ENCODE measurements at places on chromosomes 5 and 9.

- H3K36me3 ChIP-seq: peaks cover 3% of the 10 kb centered on the region
- peak overlapping the region; percentile 90 for H3K27ac ChIP-seq
- H3K27me3 ChIP-seq: no peaks in the 10 kb centered on the region
- DNase-seq: peak; percentile 42
- H3K4me3 ChIP-seq: peak overlapping the region; percentile 89
- H3K4me1 ChIP-seq: peaks cover 52% of the 10 kb centered on the region
Observed at GRCh38 chr9:120713257-120714087, 798 bp downstream of the MEGF9 start.

DNA sequence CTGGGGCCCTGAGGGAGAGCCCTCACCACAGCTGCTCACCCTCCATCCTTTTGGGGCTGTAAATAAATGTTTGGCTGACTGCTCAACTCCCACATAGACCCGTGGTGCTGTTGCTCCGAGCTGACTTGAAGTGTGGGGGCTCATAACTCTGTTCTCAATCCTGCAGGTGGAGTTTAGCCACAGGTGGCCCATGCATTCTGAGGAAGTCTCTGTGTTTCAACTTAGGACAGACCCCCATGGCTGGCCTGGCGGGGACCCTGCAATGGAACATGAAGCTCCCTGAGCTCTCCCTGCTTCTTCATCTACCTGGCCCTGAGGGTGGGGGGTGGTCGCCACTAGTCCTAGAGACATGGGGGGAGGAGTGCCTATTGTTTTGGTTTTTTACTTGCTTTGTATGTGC, 19.7 kb downstream of the NDUFS6 start:
- no peak for DNase-seq
- H3K36me3 ChIP-seq: peaks cover 29% of the 10 kb centered on the region
- H3K4me3 ChIP-seq: no peak overlapping the region
- no peak overlapping the region for H3K27ac ChIP-seq
- H3K27me3 ChIP-seq: no peaks in the 10 kb centered on the region
- no peaks in the 10 kb centered on the region for H3K4me1 ChIP-seq

DNA sequence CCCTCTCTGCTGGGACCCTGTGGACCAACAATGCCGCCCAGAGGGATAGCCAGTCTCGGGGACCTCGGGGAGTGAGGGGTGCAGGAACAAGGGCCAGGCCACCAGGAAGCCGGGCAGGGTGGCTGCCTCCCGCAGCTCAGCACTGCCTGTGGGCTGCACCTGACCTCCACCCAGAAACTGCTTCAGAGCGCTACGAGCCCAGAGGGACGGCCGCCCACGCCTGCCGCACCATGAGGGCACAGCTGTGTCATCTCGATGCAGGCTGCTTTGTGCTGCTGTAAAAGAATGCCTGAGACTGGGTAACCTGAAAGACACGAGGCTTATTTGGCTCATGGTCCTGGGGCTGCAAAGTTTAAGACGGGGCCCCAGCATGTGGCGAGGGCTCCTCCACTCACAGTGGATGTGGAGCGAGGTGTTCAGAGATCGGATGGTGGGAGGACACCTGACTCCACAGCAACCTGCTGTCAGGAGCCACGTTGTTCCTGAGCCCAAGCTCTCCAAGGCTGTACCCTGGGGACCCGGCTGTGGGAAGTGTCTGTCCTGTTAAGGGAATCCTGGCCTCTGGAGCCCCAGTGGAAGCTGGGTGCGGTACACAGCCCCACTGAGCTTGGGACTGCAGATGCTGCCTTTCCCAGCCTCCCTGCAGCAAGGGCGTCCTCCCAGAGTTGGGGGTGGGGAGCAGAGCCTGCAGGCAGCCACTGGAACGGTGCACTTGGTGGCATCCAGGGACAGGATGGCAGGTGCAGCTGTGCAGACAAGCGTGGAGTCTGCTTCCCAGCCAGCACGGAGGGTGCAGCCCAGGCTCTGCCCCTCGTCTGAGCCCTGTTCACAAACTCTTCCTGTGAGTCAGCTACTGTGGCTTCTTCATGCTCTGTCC, 11.8 kb upstream of the ZDHHC11 start:
- H3K27me3 ChIP-seq: no peaks in the 10 kb centered on the region
- no peak overlapping the region for H3K27ac ChIP-seq
- no peaks in the 10 kb centered on the region for H3K4me1 ChIP-seq
- no peak for DNase-seq
- H3K4me3 ChIP-seq: no peak overlapping the region

DNA sequence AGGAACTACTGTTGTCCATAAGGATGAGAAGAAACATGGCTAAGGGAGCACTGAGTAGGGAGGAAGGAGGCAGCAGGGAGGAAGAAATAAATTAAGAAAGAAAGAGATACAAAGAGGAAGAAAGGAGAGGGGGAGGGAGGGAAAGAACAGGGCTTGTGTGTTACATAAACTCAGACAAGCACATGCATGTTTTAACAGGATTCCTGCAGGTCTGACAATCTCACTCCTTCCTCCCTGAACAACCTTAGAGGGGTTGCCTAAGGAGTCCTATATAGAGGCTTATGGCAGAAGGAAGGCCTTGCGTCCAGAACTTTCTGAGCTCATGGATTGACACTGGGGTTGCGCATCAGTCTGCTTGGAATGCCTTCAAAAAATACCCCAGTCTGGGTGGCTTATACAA, 4.2 kb upstream of the KCNIP1 start:
- no peaks in the 10 kb centered on the region for H3K36me3 ChIP-seq
- no peak overlapping the region for H3K4me3 ChIP-seq
- H3K27ac ChIP-seq: no peak overlapping the region

DNA sequence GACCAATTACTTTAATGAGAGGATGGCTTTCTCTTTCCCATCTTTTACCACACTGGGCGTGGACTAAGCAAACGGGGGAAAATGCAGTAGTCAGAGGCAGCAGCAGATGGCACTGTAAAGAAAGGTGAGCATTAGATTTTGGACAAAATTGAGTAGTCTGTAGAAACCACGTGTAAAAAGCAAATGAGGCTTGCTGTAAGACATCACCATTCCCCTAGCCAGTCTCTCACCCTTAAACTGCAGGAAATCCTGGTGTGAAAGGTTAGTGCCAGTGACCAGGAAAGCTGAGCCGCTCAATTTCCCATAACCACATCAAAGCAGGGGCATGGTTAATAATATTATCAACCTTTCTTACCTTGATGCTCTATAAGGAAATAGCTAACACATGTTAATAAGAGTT, 31.8 kb downstream of the SPATA31C2 start:
- no peaks in the 10 kb centered on the region for H3K4me1 ChIP-seq
- H3K27ac ChIP-seq: no peak overlapping the region
- H3K4me3 ChIP-seq: no peak overlapping the region
- no peaks in the 10 kb centered on the region for H3K36me3 ChIP-seq
- peak; percentile 30 for DNase-seq

DNA sequence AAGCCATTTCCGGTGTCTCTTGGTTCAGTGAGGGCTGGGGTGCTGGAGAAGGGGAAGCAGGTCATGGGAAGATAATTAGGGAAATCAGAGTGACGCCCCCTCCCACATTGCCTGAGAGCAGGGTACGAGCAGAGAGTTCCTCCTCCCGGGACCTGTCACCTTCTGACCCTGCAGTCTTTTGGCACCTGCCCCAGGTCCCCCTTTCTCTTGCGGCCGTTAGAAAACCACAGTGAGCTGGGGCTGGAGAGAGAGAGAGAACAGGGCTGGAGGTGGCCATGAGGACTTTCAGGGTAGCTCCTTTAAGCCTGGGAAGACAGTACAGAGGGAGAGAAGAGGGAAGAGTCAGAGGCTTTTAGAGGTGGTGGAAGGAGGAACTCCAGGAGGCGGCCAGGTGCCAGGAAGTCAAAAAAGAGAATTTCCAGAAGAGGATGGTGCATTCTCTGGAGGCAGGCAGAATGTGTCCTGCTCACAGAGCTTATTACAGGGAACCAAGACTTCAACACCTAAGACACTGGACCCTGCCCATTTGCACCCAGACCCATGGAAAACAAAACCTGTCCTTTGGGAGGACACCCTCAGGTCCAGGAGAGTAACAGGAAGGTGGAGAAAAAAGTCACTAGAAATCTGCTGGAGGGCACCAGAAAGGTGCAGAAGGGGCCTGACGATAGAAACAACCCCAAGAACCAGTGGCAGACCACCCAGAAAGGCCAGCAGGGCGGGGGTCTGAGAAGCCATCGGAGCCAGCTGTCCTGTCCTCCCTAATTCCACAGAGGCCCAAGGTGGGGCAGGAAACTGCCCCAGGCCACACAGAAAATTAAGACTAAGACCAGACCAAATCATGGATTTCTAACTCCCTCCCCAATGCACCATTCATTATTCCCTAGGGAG, 6.5 kb upstream of the ACSL6 start:
- H3K4me1 ChIP-seq: peaks cover 56% of the 10 kb centered on the region
- H3K4me3 ChIP-seq: no peak overlapping the region
- H3K36me3 ChIP-seq: no peaks in the 10 kb centered on the region
- no peak overlapping the region for H3K27ac ChIP-seq

DNA sequence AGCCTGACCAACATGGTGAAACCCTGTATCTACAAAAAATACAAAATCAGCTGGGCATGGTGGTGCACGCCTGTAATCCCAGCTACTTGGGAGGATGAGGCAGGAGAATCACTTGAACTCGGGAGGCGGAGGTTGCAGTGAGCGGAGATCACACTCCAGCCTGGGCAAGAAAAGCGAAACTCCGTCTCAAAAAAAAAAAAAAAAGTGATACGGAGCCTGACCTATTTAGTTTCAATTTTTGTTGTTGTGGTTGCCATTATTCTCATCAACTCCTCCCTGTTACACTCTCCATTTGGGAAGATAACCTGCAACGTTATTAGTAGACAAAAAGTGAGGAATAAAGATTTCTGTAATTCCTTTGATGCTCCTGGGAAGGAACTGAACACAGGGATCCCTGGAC, 1.3 kb downstream of the STOM start:
- peaks cover 9% of the 10 kb centered on the region for H3K36me3 ChIP-seq
- peak overlapping the region; percentile 84 for H3K4me3 ChIP-seq
- H3K27me3 ChIP-seq: peaks cover 11% of the 10 kb centered on the region

DNA sequence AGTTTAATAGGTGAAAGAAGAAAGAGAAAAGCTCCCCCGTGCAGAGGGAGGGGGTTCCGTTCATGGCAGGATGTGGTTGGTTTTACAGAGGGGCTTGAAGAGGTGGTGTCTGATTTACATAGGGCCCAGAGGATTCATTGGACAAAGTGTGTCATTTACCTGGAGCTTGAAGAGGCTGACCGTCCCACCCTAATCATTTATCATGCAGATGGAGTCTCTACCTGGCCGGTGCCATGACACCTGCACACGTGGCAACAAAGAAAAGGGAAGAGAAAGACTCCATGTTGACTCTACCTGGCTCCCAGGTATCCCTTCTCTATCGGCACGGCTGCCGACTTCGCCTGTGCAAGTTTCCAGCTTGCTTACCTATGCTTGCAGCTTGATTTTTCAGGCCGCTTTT, 35.3 kb upstream of the PRRC2B start:
- no peak overlapping the region for H3K4me3 ChIP-seq
- no peak for DNase-seq
- no peaks in the 10 kb centered on the region for H3K36me3 ChIP-seq
- no peak overlapping the region for H3K27ac ChIP-seq
- H3K27me3 ChIP-seq: peaks cover 10% of the 10 kb centered on the region

DNA sequence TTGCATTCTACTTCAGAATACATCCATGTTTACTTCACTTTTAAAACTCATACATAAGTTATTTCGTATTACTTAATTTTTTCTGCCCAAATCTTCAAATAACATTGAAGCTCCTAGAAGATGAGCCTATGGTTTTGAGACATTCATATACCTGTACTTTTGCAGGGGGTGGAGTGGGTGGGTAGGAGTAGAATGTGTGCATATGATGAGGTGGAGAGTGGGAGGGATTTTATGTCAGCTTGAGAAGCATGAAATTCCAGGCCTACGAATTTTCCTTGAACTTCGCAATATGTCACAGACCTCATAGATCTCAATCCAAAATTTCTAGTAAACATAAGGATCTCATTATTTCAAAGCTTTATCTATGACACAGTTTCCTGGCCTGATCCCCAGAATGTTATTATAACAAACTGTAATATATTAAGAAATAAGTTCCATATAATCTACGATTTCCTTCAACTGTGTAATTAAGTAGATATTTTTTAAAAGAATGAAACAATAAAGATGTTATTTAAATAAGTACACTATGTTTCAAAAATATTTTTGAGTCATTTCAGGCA, 19.7 kb upstream of the MOB3B start:
- H3K4me3 ChIP-seq: no peak overlapping the region
- H3K4me1 ChIP-seq: no peaks in the 10 kb centered on the region
- H3K27ac ChIP-seq: no peak overlapping the region

- H3K4me1 ChIP-seq: no peaks in the 10 kb centered on the region
- H3K27me3 ChIP-seq: no peaks in the 10 kb centered on the region
- no peak overlapping the region for H3K4me3 ChIP-seq
- H3K27ac ChIP-seq: no peak overlapping the region
- DNase-seq: no peak
- H3K36me3 ChIP-seq: no peaks in the 10 kb centered on the region
Observed at GRCh38 chr5:118325931-118326330, 662.4 kb downstream of the DTWD2 start.

DNA sequence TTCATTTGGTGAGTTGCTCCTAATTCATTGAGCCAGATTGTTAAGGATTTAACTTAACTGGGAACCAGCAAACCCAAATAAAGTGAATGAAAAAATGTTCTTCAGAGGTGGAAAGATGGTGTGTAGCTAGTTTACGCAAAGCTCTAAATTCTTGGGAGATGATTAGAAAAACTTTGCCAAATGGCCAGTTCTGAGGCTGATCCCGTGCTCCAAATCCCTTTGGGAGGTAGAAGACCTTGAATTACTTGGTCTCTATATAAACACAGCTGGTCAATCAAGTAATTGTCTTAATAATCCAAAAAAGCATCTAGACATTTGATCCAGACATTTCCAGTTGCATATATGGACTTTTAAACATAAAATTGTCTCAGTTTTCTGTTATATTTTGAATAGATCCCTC, 11.4 kb downstream of the ACTL7B start:
- peaks cover 13% of the 10 kb centered on the region for H3K4me1 ChIP-seq
- H3K27me3 ChIP-seq: no peaks in the 10 kb centered on the region
- H3K27ac ChIP-seq: no peak overlapping the region
- no peaks in the 10 kb centered on the region for H3K36me3 ChIP-seq
- no peak for DNase-seq

DNA sequence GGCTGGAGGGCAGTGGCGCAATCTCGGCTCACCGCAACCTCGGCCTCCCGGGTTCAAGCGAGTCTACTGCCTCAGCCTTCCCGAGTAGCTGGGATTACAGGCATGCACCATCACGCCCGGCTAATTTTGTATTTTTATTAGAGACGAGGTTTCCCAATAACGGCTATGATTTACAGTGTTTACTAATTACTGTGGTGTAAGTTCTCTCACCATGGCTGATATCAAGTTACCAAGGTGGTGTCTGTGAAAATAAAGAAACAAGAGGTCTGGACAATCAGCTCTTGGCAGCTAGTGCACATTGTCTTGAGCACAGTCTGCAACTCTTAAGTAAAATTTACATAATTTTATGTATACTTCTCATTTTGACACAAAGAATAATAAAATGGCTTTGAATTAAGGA, 385.5 kb upstream of the COX7C start:
- no peak for DNase-seq
- H3K4me1 ChIP-seq: no peaks in the 10 kb centered on the region
- H3K4me3 ChIP-seq: no peak overlapping the region
- no peaks in the 10 kb centered on the region for H3K27me3 ChIP-seq

GRCh38 chr5:176877793-176878331, 21.3 kb downstream of the HK3 start:
- H3K27ac ChIP-seq: no peak overlapping the region
- peaks cover 57% of the 10 kb centered on the region for H3K27me3 ChIP-seq
- H3K4me1 ChIP-seq: peaks cover 2% of the 10 kb centered on the region
- H3K36me3 ChIP-seq: no peaks in the 10 kb centered on the region
- no peak for DNase-seq
